Renal cortical epithelial cell (primary cell): ENCODE measurements at places on chromosomes 1 and 21. TPM values are rescaled to one million over a fixed set of nuclear protein-coding genes. Genes with fewer than 3 reads are reported as not detected.

Gene ADIPOR1
- 97.1 and 107 TPM in 2 replicates for total RNA-seq

Gene OR2T33
- not detected in 2 replicates for total RNA-seq

Gene WRAP73
- 19.4 and 21.8 TPM in 2 replicates for total RNA-seq

Gene COL9A2
- total RNA-seq = 4.2 and 7.5 TPM in 2 replicates

Gene MR1
- 27.4 and 28.7 TPM in 2 replicates for total RNA-seq

Gene LCE1C
- total RNA-seq = not detected in 2 replicates

Gene ATP1A4
- not detected in 2 replicates for total RNA-seq

Gene KRTAP21-2
- total RNA-seq = not detected in 2 replicates

Gene C2CD4D
- total RNA-seq = not detected in 2 replicates

Gene PLA2G2E
- total RNA-seq = not detected in 2 replicates

Gene FALEC
- total RNA-seq = not detected in 2 replicates

Gene MSH4
- total RNA-seq = 0.17 and 0.75 TPM in 2 replicates

Gene FNDC5
- 0.70 TPM in 1 of 2 replicates, not detected in the other for total RNA-seq

Gene ITLN1
- not detected in 2 replicates for total RNA-seq

Gene DISP1
- 2.8 and 13.5 TPM in 2 replicates for total RNA-seq

Gene TMEM82
- total RNA-seq = not detected in 2 replicates

Gene SYPL2
- total RNA-seq = 0.45 TPM in 1 of 2 replicates, not detected in the other

Gene GJA8
- not detected in 2 replicates for total RNA-seq

Gene WLS
- total RNA-seq = 32.5 and 53.1 TPM in 2 replicates

Gene CHI3L2
- 1.6 and 3.0 TPM in 2 replicates for total RNA-seq

Gene OTUD7B
- total RNA-seq = 11.3 and 29.5 TPM in 2 replicates

Gene AIM2
- not detected in 2 replicates for total RNA-seq

Gene C1orf167
- 0.25 TPM in 1 of 2 replicates, not detected in the other for total RNA-seq

Gene RAP1GAP
- 0.87 and 23.5 TPM in 2 replicates for total RNA-seq

Gene RPTN
- 0.10 TPM in 1 of 2 replicates, not detected in the other for total RNA-seq

Gene PLXNA2
- 5.7 and 5.8 TPM in 2 replicates for total RNA-seq

Gene KDF1
- 2.0 and 7.1 TPM in 2 replicates for total RNA-seq

Gene DMRTA2
- total RNA-seq = 0.05 TPM in 1 of 2 replicates, not detected in the other

Gene RGL1
- 3.1 and 5.9 TPM in 2 replicates for total RNA-seq

Gene TCHH
- 0.10 TPM in 1 of 2 replicates, not detected in the other for total RNA-seq

Gene PPCS
- total RNA-seq = 42.7 and 63.0 TPM in 2 replicates

Gene IL10RB
- 36.1 and 41.3 TPM in 2 replicates for total RNA-seq

Gene DCAF8
- 69.8 and 107 TPM in 2 replicates for total RNA-seq

Gene ZNF648
- total RNA-seq = not detected in 2 replicates

Gene RHOU
- total RNA-seq = 0.89 and 1.2 TPM in 2 replicates

Gene KCNE2
- not detected in 2 replicates for total RNA-seq

Gene CFHR5
- not detected in 2 replicates for total RNA-seq

Gene BTG2
- 12.7 and 54.3 TPM in 2 replicates for total RNA-seq

Gene PLPP3
- total RNA-seq = 5.9 and 9.9 TPM in 2 replicates
